H4 (cell line): ENCODE measurements at places on chromosomes 4 and X. TPM values are rescaled to one million over a fixed set of nuclear protein-coding genes. Genes with fewer than 3 reads are reported as not detected.

The ALB gene
- not detected in 2 replicates for total RNA-seq

The SPIN2A gene
- 0.04 TPM in 1 of 2 replicates, not detected in the other for total RNA-seq

The HS3ST1 gene
- total RNA-seq, result 0.35 and 0.45 TPM in 2 replicates

The SRPX2 gene
- total RNA-seq, result 24.5 and 27.9 TPM in 2 replicates

The GLRA3 gene
- total RNA-seq, result not detected in 2 replicates

The PPP4R3C gene
- 0.04 and 0.06 TPM in 2 replicates for total RNA-seq

The ADGRG2 gene
- total RNA-seq, result 0.58 and 1.2 TPM in 2 replicates

The ADH6 gene
- total RNA-seq, result not detected in 2 replicates

DNA sequence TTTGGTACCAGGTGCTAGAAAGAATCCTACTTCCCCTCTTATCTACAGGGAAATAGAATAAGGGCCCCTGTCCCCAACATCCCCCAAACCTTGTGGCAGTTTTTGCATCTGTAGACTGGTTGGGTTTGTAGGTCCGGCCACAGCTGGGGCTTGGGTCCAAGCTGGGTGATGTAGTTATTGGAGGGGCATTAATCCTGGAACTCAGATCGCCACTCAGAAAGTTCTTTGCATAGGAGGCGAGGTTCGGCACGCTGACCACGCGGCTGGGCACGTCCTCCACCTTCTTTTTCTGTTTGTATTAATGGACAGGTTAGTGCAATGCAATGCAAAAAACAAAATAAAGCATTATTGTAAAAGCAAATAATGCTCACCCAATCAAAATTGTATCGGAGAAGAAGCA, 19.2 kb downstream of the MED28 start:
- DNase-seq, result no peak

GRCh38 chr4:82681754-82682153, 116.8 kb downstream of the SCD5 start:
- DNase-seq, result no peak

- DNase-seq, result no peak
Observed at GRCh38 chrX:131745942-131746489, 202.1 kb downstream of the OR13H1 start.

DNA sequence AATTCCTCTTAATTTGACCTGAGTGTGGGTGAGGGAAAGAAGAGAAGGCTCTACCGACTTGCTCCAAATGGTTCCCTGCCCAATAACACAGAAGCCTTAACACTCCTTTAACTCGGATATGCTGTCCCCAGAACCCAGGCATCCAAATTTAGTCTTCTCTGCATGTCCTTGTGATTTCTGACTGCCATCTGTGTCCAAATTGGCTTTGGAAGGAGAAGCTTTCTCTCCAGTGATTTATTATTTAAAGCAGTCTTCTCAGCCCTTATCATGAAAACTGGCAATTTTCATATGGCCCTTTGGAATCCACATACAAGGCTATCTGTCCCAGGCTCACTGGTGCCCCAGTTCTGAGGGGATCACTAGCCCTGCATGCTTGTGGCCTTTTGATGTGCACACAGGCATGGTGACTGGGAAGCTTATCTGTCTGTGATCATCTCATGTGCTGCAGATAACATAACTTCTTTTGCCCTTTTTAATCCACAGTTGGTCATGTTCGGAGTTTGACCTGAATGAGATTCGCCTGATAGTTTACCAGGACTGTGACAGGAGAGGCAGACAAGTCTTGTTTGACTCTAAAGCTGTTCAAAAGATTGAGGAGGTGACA, 56.7 kb downstream of the FNIP2 start:
- no peak for DNase-seq

DNA sequence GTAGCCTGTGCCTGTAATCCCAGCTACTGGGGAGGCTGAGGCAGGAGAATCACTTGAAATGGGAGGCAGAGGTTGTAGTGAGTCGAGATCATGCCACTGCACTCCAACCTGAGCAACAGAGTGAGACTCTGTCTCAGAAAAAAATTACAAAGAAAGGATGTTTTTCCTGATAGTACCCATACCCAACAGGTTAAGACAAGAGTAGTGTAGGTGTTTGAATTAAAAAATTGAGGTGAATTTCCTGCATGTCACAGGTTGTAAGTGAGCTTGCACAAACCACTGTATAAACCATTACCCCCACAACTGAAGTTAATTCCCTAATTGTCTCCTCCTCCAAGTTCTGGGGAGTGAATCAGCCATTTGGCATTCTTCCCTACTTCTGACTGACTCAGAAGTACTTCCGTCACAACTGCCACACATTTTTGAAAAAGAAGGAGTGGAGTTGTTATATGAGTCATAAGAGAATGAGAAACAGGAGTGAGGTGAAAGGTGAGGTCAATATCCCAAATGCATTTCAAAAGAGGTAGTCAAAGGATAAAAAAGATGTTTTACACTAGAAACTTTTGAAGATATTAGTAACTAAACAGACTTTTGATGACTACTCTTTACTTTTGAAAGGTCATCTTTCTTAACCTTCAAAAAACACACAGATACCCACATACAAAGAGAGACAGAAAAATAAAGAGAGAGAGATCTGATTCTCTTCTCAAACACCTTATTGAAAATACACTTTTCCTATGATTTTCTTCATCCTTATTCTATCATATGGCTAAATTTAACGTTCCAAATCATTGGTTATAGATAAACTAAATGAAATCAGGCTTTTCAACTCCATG, 134.5 kb downstream of the BTC start:
- DNase-seq, result peak; percentile 98

DNA sequence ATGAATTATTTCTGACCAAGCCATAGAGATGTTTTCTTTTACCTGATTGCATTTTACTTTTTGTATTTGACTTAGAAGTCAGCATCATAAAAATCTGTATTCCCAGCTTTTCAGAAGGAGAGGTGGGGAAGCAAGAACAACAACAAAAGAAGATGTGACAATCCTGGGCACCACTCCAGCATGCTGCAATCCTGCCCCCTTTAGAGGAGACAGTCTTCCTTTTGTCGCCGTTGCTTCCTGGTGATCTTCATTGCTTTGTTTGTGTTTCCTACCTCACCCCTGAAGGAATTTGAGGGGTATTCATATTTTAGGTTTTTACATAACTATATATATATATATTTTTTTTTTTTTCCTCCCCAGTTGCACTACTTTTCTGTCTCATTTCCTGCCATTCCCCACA, 3.7 kb downstream of the QRFPR start:
- no peak for DNase-seq

DNA sequence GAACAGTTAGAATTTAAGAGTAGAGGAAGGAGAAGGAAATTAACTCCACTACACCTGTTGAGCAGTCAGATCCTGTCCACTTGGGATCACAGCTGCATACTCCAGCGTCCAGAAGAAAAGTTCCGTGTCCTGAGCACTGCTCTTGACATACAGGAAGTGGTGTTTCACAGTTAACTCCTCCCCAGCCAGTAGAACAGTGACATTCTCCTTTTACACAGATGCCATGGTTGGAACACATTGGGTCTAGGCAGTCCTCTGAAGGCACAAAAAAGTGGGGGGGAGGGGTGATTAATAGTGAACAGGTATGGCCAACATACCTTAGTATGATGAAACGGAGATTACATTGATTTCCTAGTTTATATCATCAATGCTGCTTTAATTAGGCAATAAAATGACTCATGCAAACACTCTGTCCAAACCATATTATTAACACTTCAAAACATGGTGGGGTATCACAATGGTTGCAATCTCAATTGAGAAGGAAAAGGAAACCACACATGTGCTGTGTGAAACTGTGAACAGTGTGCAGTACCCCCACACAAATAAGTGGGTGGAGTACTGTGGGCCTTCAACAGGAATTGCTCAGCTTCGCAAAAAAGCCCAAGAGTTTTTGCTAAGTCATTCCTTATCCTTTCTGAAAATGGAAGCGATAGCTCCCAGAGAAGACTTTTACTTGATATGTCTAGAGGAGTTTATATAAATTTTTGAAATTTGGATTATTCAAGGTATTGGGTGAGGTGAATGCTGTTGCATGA, 295.6 kb downstream of the SH2D1A start:
- DNase-seq, result no peak

DNA sequence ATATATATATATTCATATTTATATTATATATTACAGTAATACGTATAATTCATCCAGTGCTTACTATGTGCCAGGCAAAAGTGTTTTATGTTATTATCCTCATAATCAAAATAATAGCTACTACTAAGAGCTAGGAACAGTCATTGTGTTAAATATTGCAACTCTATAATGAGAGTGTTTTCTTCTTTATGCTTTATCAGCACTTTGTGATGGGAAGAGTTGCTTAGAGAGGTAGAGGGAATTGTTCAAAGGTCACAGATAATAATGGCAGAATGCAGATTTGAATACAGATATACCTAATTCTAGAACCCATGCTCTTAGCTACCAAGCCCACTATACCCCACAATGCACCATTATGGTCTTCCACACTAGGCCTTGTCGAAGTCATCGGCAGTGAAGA, 318.8 kb upstream of the PPARGC1A start:
- no peak for DNase-seq
